NCI-H1417 treated with DMSO at 0.1 percent for 48 hours (cell line): ENCODE measurements at places on chromosomes 11 and 22.

DNA sequence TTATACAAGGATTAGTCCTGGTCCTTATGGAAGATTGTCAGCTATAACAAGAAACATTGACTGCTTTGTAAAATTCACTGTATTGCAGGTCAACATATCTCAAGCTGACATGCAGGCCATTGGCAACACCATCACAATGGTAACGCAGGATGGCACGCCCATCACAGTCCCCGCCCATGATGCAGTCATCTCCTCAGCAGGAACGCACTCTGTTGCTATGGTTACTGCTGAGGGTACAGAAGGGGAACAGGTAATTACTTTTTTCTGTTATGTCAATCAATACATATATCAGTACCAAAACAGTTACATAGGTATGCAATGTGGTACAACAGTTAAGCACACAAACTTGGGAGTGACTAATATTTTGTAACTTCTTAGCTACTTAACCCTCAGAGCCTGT, 55.3 kb downstream of the ZNF143 start:
- no peak for DNase-seq

DNA sequence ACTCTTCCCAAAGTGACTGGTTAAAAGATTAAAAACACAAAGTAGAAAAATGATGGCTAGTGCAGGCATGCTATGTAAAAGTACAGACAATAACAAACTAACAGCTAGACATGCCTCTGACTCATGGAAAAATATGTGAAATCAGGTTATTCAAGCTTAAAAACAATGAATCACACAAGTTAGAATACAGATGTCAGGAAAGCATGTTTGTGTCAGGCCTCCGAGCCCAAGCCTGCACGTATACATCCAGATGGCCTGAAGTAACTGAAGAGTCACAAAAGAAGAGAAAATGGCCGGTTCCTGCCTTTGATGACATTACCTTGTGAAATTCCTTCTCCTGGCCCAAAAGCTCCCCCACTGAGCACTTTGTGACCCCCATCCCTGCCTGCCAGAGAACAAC, 110.1 kb downstream of the NOX4 start:
- no peak for DNase-seq

- no peak for DNase-seq
Observed at GRCh38 chr11:10032935-10033334, 261.1 kb downstream of the SBF2 start.

DNA sequence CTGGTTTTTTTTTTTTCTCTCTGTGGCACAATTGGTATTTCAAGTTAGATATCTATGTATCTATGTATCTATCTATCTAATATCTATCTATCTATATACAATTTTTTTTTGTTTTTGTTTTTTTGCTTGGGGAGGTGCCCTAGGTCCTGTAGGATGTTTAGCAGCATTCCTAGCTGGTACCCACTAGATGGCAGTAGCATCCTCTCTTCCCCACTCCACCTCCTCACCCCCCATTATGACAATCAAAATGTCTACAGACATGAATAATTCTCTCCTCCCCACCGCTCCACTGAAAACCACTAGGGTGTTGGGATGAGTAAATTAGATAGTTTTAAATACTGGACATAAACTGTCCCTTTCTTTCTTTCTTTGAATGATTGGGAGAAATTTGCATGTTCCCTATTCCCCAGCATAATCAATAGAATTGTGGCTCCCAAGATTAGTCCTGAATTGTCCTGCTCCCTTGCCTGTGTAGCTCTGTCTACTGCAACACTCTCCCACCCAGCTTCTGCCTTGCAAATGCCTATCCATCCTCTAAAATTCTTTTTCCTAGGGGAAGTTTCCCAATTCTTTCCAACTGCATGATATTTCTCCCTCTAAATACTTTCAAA, 1152.4 kb downstream of the LRRC4C start:
- DNase-seq, result no peak

- no peak for DNase-seq
Observed at GRCh38 chr11:107598225-107599139, 7.5 kb downstream of the ELMOD1 start.
